ENCODE measurements at places on chromosomes 2 and 18.

DNA sequence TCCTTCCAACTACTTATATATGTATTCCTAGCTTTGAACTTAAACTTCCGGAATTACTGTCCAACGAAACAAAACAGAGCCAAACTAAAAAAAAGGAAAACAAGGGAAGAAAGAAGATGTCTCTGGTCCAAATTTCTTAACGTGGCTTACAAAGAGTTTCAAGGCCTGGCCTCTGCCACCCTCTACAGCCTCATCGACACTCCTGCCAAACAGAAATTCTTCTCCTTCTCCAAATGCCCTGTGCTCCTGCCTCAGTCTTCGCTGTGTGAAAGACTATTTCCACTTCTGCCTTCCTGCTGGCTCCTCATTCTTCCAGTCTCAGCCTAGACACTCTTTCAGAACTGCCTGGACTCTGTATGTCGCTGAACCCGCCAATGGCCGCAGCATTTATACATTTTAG is 249.2 kb downstream of the TXNL1 start:
- no peak for DNase-seq

GRCh38 chr2:37449761-37450296 is 105.4 kb downstream of the QPCT start:
- DNase-seq = no peak

DNA sequence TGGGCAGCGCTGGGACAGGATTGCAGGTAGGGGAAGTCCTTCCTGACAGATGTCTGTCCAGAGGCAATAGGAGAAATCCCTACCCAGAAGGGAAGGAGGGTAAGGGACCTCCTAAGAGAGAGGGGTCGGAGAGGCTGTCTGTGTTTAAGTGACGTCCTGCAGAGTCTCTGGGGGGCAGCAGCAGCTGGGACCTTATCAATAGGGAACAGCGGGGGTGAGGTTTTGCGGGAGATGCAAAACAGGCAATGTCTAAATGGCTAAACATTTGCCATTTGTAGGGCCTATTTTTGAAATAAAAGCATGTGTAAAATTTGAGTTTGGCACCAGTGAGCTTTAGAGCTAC is 108.7 kb upstream of the HS6ST1 start:
- DNase-seq = no peak

DNA sequence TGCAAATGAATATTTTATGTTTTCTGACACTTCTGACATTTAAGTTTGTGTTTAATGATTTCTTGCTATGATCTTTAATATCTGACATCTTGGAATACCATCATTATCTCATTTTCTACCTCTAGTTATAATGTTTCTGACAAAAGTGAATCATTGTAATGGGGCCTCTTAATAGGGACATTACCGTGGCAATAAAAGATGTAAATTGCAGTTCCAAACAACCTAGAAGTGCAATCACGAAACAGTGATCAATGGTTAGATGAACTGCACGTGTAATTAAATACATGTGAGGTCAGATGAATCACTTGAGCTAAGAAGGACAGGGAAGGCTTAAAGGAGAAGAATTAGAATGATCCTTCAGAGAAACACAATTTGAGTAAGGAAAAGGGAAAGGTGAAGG is 1078.3 kb downstream of the DPP10 start:
- DNase-seq = no peak

DNA sequence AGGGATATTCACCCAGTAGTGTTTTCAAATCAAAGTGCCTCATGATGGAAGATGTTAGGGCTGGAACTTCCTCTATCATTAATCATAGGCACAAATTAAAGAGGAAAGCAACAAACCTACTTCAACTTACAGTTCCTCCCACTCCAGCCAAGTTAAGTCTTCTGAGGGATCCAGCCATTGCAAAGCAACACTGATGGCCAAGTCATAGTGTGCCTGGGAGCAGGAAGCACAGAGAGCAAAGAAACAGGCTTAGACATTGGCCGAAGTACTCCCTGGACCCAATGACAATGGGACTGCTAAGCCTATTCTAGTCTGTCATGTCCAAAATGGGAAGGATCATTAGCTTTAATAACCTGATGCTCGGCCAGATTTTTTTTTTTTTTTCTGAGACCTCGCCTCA is 7.0 kb downstream of the C2orf80 start:
- no peak for DNase-seq

DNA sequence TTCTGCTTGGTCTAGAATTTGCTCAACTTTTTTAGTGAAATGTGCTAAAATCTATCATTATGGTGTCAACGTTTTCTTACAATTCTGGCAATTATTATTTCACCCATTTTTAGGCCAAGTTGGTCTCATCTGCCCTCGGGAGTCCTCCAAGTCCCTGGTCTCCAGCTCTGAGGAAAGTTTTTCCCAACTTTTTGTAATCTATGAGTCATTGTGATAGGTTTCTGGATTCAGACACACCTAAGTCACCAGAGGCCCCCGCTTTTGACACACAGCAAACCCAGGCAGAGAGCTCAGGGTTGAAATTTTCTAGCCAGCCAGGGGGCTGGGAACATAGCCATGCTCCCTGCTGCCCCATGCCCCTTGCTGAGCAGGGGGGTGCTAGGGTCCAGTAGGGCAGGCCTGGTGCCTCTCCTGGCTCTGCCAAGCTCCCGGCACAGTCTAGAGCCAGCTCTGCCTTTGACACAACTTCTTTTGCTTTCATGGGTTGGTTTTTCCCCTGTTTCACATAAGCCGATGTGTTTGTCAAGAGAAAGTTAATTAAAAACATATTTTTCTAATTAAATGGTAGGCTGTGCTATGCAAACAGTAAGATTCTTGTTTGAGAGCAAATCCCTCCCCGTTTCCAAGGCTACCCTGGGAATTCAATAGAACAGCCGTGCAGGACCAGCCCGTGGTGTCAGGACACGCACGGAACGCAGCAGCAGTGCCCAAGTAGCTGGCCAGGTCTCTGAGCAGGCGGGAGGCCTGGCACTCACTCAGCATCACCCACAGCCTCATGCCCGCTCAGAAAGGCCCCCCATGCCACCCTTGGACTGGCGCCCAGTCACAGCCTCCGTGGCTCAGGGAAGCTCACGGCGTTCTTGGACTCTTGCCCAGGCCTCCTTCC is 25.5 kb upstream of the SNED1 start:
- DNase-seq = no peak
